ENCODE measurements at places on chromosomes 3 and 15. TPM values are rescaled to one million over a fixed set of nuclear protein-coding genes. Genes with fewer than 3 reads are reported as not detected.

Gene INKA1
- total RNA-seq = 2.2 TPM

- no peaks in the 10 kb centered on the region for H3K27me3 ChIP-seq
- H3K4me1 ChIP-seq = peaks cover 38% of the 10 kb centered on the region
- no peaks in the 10 kb centered on the region for H3K36me3 ChIP-seq
Observed at GRCh38 chr3:53044371-53044710, 1.5 kb downstream of the SFMBT1 start.

- H3K27me3 ChIP-seq = no peaks in the 10 kb centered on the region
- no peaks in the 10 kb centered on the region for H3K4me1 ChIP-seq
- no peak for DNase-seq
- H3K27ac ChIP-seq = no peak overlapping the region
- no peaks in the 10 kb centered on the region for H3K36me3 ChIP-seq
Observed at GRCh38 chr3:62529230-62529629, 155.9 kb upstream of the FEZF2 start.

- H3K4me3 ChIP-seq = no peak overlapping the region
- H3K27ac ChIP-seq = no peak overlapping the region
- DNase-seq = no peak
Observed at GRCh38 chr3:17201538-17201937, 316.8 kb downstream of the PLCL2 start.

GRCh38 chr15:40803688-40804087 is 3.2 kb upstream of the ZFYVE19 start:
- peaks cover 9% of the 10 kb centered on the region for H3K36me3 ChIP-seq
- H3K4me3 ChIP-seq = no peak overlapping the region
- no peak overlapping the region for H3K27ac ChIP-seq
- H3K4me1 ChIP-seq = peaks cover 32% of the 10 kb centered on the region
- no peak for DNase-seq
- H3K27me3 ChIP-seq = no peaks in the 10 kb centered on the region

Gene CPLX3
- not detected for total RNA-seq

Gene SELENOK
- total RNA-seq = 60.0 TPM

DNA sequence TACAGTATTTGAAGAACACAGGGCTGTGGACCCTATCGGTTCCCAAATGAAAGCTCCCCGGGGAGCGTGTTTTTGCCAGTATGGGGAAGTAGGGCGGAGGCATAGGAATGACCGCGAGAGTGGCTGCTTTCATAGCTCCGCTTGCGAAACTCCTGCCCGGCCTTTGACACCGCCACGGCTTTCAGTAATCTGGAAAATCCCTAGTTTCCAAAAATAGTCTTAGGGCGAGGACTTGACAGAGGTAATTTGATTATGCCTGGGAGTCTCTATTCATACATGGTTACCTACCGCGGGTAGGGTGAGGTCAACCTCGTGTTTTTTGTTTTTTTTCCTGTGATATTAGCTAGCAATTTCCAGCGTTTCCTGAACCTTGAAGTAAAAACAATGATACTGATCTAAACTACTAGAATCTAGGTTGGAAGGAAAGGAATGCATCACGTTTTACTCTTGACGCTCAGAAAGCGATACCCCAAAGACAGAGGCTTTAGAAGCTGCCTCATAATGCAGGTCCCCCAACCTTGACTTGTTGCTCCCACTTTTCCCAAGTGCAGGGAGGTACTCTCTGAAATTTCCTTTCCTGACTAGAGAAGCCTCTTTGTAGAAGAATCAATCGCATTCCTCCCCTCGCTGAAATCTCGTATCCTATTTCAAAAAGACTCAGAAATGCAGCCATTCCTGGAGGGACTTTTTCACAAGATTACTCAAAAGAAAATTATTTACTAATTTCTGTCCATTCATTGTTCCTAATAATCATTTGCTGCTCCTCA is 894 bp upstream of the CCNL1 start:
- peak; percentile 90 for DNase-seq
- peak overlapping the region; percentile 100 for H3K27ac ChIP-seq
- H3K27me3 ChIP-seq = no peaks in the 10 kb centered on the region
- H3K4me3 ChIP-seq = peak overlapping the region; percentile 97
- H3K4me1 ChIP-seq = peaks cover 39% of the 10 kb centered on the region

GRCh38 chr3:183247011-183247589 is 6.0 kb upstream of the B3GNT5 start:
- no peaks in the 10 kb centered on the region for H3K36me3 ChIP-seq
- no peak overlapping the region for H3K4me3 ChIP-seq
- H3K27me3 ChIP-seq = no peaks in the 10 kb centered on the region
- H3K4me1 ChIP-seq = no peaks in the 10 kb centered on the region
- no peak overlapping the region for H3K27ac ChIP-seq

DNA sequence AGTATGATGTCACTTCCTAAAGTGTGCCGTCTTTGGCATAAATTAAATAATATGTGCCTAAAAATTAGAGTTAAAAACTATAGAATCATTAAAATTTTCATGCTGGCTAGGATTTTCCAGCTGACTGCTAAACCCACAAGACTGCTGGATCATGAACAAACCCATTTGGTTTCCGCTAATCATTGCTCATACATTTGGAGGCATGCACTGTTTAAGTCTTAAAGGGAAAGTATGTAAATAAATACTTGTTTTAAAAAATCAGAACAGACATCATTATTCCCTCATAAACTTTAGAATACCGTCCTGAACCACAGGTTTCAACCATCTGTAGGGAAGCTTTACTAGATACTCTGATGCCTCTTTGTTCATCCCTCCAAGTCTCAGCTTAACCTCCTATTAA is 26.5 kb downstream of the ATP6V1A start:
- no peak overlapping the region for H3K27ac ChIP-seq
- no peak for DNase-seq

- no peaks in the 10 kb centered on the region for H3K4me1 ChIP-seq
- no peak overlapping the region for H3K27ac ChIP-seq
- DNase-seq = no peak
- H3K4me3 ChIP-seq = no peak overlapping the region
- H3K27me3 ChIP-seq = no peaks in the 10 kb centered on the region
- H3K36me3 ChIP-seq = no peaks in the 10 kb centered on the region
Observed at GRCh38 chr3:68893600-68894239, 38.6 kb downstream of the TAFA4 start.

Gene TGM4
- not detected for total RNA-seq

Gene KLF15
- 28.1 TPM for total RNA-seq

Gene GABRB3
- total RNA-seq = 0.25 TPM
